ENCODE measurements at places on chromosomes 5 and 9. TPM values are rescaled to one million over a fixed set of nuclear protein-coding genes. Genes with fewer than 3 reads are reported as not detected.

Gene HTR1A
- not detected for total RNA-seq

Gene CBY3
- total RNA-seq, result 0.96 TPM

Gene GMCL2
- not detected for total RNA-seq

Gene ANXA2R
- 1.9 TPM for total RNA-seq

Gene RAPGEF1
- 125 TPM for total RNA-seq

Gene PDE8B
- total RNA-seq, result not detected

Gene RETREG1
- total RNA-seq, result 11.4 TPM

Gene CDKN2A
- 2.2 TPM for total RNA-seq

Gene SKIC3
- 63.8 TPM for total RNA-seq

Measured in activated CD8-positive, alpha-beta memory T cell treated with anti-CD3 and anti-CD28 coated beads for 36 hours (primary cell).